ENCODE measurements at places on chromosomes 5 and 9. TPM values are rescaled to one million over a fixed set of nuclear protein-coding genes. Genes with fewer than 3 reads are reported as not detected.

Gene ABLIM3
- 15.1 TPM for total RNA-seq

DNA sequence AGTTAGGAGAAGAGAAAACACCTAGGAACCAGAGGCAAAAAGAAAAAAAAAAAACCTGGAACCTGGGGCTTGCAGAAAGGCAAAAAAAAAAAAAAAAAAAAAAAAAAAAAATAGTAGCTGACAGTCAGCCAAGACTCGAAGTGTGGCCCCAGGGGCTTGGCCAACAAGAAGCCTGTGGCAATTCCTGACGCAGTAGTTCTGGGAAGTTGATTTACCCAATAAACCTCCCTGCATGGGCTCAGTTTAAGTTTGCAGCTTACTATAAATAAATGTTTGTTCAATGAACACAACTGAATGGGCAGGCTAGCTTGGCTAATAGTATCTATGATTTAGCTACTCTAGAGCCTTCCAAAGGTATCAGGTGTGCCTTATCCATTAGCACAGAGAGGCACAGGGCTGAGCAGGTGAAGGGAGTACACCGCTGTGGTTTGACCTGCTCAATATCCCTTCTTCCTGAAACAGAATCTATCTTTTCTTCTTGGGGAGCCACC is 21.3 kb upstream of the GLRX start:
- no peak for DNase-seq

DNA sequence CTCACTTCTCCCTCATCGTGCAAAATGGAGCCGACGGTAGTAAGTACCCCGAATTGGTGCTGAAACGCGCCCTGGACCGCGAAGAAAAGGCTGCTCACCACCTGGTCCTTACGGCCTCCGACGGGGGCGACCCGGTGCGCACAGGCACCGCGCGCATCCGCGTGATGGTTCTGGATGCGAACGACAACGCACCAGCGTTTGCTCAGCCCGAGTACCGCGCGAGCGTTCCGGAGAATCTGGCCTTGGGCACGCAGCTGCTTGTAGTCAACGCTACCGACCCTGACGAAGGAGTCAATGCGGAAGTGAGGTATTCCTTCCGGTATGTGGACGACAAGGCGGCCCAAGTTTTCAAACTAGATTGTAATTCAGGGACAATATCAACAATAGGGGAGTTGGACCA is 979 bp downstream of the PCDHGA12 start:
- no peak for DNase-seq

DNA sequence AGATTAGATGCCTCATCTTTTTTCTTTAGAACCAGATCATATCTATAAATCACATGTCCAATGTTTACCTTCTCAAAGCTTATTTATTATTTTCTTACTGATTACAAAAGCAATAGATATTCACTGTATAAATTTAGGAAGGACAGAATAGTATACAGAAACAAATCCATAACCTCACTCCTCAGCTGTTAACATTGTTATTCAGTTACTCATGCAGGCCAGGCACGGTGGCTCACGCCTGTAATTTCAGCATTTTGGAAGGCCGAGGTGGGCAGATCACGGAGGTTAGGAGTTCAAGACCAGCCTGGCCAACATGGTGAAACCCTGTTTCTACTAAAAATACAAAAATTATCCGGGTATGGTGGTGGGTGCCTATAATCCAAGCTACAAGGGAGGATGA is 15.3 kb downstream of the STOM start:
- no peak for DNase-seq

Measured in mucosa of gallbladder (tissue), 1 donor.